ENCODE measurements at places on chromosomes 7 and 10.

GRCh38 chr7:46015107-46015868 is 94.2 kb upstream of the IGFBP3 start:
- ATAC-seq = no peak

DNA sequence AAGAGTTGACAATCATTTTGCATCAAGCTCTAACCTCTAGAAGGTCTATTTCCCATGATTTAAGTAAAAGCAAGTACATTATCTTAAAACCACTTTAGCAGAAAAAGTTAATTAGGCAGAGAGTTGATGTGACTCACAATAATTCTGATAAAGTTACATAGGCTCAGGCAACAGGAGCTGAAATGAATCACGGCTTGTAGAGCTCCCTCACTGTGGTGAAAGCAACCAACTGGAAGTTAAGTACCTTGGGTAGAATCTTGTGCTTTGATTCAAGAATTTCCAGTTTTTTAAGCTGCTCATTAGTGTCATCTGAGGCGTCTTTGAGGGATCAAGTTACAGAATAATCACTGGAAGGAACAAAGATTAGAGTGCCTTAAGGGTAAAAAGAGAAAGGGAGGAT is 68.9 kb upstream of the NFE2L3 start:
- ATAC-seq = no peak

- ATAC-seq = peak; percentile 77
Measured at GRCh38 chr10:33252794-33253203, 81.7 kb downstream of the NRP1 start.

DNA sequence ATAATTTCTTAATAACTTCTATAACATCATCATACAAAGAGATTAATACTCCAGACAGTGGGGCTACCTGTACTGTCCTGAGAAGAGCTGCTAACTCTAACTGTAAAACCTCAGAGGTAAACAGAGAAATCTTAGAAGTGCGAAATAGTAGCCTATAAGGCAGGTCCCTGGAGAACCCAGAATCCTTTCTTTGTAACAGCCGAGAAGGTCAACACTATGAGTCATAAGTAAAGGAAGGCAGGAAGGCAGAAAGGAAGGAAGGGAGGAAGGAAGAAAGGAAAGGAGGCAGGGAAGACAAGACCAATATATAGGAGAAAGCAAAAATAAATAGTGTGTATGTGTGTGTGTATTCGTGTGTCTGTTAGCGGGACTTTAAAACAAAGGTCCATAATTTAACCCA is 540.6 kb downstream of the ZWINT start:
- ATAC-seq = no peak

GRCh38 chr7:18495412-18496340 is at the start of gene HDAC9:
Gene HDAC9 (plus strand): TSS chr7:18495749. CDS start chr7:18496303, 554 bp downstream.
- peak; percentile 79 for ATAC-seq

DNA sequence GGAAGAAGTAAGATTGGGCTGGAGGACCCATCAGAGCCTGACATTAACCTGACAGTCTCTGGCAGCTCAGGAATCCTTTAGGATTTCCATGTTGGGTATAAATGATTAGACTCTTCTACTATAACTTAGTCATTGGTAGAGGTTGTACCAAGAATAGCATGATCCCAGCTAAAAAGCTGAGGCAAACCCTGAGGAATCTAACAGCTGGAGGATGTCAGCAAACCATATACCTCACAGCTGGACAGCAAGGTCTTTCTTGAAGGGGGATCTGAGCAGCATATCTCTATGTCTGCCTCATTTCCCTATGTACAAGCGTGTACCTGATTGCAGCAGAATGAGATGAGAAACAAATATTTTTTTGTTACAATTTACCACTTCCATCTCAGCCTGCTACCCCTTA is 103.2 kb downstream of the NPSR1 start:
- no peak for ATAC-seq

DNA sequence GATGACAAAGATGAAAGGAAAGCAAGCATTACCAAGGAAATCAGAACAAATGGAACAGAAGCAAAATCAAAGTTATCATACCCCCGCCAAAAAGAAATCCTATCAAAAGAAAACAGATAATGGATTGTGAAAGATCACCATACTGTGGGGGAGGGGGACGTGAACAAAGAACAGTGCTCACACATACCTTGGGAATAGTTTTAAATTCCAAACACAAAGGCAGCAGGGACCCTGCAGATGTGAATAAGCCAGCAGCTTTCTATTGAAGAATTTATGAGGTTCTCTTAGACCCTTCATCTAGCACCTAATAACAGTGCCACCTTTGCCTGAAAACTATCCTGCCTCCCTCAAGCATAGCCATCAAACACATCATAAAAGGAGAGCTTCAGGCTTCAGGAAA is 94.0 kb downstream of the AKR1D1 start:
- no peak for ATAC-seq

DNA sequence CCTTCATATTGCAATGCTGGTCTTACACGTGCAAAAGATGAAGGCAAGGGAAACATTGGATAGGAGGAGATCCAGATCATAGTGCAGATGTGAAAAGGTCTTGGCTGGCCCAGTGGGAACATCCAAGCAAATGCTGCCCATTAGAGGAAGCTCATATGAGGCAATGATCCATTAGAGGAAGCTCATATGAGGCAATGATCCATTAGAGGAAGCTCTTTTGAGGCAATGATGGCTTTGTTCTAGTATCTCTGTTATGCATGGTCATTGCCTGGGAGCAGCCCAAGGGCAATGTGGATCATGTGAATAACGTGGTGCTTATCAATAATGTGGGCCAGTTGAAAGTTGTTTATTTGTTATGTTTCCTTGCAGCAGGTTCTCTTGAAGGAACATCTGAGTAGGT is 37.8 kb downstream of the STEAP4 start:
- ATAC-seq = no peak

DNA sequence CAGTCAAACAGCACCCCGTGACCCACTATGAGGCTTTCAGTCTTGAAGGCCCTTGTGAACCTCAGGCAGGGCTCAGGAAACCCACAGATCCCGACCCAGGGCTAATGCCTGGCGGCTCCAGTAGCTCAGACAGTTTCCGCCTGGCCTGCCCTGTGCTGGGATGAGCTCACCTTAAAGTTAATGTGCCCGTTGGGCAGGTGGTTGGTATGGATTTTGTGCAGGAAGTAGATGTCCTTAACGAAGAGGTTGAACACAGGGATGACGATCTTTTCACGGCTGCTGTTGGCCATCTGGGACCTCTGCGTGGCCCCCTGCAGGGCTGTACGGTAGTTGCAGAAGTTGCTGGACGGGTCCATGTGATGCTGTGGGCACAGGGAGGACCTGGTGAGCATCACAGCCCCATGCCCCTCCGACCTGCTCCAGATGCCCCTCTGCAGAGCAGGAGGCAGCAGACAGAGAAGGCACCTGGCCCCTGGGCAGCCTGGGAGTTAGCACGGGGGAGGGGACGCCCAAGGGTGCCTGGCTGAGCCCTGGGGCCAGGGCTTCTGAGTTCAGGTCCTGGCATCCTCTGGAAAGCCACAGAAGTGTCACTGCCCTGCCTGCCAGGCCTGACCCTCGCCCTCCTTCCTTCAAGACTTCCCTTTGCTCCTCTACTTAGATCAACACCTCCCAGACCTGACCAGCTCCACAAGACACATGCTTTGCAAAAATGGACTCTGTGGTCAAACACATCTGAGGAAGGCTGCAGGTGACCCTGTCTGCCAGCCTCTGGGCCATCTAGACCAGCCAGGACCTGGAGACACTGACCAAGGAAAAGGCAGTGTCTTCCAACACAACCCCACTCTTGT is 59.8 kb downstream of the CSGALNACT2 start:
- ATAC-seq = peak; percentile 67

GRCh38 chr7:135467207-135467711 is 42.6 kb downstream of the CNOT4 start:
- ATAC-seq = no peak

DNA sequence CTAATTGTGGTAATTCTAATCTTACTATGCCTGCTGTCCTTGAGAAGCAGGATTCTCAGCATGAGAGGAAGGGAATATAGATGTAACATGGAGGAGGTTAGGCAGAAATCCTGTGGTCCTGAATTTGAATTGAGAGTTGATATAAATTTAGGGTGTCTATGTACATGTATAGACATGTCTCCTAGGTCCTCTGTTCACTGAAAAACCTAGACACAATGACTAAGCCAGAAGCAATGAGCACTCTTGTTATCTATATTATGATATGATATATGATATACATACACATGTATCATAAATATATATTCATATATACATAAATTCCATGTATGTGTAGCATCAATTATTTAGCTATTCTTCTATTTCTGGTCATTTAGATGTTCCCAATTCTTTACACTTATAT is 173.3 kb upstream of the MKLN1 start:
- ATAC-seq = no peak

DNA sequence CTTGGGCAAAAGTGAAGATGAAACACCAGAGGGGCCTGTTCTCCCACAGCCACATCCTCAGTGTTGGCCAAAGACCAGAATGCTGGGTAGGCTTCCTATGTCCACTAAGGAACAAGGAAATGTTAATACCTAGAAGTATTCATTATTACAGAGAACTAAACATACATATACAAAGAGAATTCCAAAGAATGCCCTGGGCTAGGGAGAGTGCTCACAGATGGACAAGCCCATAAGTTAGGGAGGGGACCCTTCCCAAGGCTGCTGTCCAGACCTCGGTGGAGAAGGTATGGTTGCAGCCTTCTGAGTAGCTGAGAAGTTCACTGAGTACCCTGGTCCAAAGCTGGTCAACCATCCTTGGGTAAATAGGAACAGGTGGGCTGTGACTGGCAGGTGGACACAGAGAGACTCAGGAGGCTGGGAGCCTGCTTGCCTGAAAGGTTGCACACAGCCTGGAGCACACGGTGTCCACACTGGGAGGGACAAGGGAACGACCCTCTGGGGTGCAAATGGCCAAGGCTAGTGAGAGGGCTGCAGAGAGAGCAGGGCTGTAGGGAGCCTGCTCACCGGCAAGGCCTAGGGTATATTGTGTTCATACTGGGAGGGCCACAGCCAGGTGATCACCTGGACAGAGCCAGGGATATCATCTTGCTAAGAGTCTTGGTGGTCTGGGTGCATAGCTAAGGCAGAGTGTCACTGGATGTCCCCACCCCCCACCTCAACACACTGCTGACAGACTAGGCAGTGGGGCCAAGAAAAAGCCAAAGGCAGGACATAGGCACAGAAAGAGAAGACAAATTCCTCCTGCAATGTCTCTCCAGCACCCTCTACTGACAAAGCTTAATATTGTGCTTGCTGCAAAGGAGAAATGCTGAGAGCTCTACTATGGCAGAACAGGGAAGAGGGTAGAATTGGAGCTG is 40.3 kb downstream of the CPVL start:
- ATAC-seq = peak; percentile 94

DNA sequence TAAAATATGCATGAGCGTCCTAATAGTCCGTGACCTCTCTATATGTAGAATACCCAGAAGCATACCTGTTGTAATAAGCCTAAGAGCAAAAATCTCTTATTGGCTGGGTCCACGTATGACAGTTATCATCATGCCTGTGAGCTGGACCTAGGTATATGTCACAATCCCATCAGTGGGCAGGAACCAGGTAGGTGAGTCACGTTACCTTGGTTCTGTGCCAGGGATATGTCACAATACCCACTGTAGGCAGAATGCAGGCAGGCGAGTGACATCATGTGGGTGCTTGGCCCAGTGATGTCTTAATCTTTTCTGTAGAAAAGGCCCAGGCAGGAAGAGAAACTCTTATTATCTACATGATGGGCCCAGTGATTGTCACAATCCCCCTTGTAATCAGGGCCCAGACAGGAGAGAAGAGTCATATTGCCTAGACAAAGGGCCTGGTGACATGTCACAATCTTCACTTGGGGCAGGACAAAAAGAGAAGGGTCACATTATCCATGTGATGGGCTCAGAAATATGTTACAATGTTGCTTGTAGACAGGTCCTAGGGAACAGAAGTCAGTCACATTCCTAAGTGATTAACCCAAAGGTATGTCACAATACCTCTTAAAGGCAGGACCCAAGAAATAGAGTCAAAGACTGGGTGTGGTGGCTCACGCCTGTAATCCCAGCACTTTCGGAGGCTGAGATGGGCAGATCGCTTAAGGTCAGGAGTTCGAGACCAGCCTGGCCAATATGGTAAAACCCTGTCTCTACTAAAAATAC is 12.9 kb upstream of the ZNF736 start:
- no peak for ATAC-seq

- peak; percentile 63 for ATAC-seq
Measured at GRCh38 chr10:22712956-22713852, 1.2 kb downstream of the PIP4K2A start.

GRCh38 chr7:76346778-76347177 is 12.0 kb downstream of the YWHAG start:
- no peak for ATAC-seq

- ATAC-seq = peak; percentile 76
Measured at GRCh38 chr7:30135301-30136116, 723 bp downstream of the MTURN start.

DNA sequence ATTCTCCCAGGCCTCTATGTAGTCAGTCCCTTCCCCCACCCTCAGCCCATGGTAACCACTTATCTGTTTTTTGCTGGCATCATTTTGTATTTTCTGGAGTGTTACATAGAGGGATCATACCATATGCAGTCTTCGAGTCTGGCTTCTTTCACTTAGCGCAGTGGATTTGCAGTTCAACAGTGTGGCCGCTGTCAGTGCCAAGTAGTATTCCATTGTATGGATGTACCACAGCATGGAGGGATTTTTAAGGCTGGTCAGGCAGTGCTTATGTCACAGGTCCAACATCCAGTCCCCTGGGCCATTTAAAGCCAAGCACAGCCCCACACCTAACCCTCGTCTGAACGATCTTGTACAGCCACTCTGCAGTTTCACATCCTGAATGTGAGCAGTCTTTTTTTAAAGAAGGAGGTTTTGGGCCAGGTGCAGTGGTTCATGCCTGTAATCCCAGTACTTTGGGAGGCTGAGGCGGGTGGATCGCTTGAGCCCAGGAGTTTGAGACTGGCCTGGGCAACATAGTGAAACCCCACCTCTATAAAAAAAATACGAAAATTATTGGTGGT is 121.8 kb downstream of the CUX1 start:
- ATAC-seq = no peak

- peak; percentile 93 for ATAC-seq
Measured at GRCh38 chr7:28093623-28094232, 86.9 kb downstream of the JAZF1 start.

DNA sequence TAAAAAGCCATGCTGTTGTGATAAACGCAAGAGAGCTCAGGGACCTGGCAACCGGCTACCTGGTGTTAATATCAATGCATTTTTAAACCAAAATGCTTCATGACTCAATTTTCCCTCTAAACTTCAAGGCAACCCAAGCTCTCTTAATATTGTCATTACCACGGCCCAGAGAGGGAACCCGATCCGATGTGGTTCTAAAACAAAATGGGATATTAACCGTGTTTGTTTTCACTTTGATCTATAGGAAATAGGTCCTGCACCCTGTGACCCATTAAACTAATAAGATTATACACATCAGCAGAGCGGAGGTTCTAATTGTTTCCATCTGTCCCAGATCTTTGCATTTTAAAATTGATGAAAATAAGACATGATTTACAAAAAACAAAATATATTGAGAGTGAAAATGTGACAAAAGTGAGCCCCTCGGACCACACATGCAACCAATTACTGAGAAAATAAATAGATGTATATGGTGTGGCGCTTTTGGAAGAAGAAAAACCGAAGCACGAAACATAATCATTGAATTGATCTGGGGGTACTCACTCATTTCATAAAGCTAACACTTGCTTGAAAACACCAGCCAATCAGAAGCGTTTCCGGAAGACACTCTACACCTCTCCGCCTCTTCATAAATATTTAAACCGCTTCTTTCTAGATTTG is 290.3 kb upstream of the NFE2L3 start:
- no peak for ATAC-seq

- no peak for ATAC-seq
Measured at GRCh38 chr7:32921896-32922295, 30.3 kb upstream of the KBTBD2 start.

GRCh38 chr7:142557971-142558582 is 191.2 kb upstream of the PRSS1 start:
- ATAC-seq = peak; percentile 56

- no peak for ATAC-seq
Measured at GRCh38 chr10:69759641-69760040, 42.1 kb upstream of the COL13A1 start.

Data from SK-N-SH treated with all-trans-retinoic acid at 6 μM for 48 hours (cell line).